ENCODE measurements at places on chromosomes 2 and 18.

- no peak for DNase-seq
Measured at GRCh38 chr2:239223310-239224198, 177.3 kb downstream of the HDAC4 start.

DNA sequence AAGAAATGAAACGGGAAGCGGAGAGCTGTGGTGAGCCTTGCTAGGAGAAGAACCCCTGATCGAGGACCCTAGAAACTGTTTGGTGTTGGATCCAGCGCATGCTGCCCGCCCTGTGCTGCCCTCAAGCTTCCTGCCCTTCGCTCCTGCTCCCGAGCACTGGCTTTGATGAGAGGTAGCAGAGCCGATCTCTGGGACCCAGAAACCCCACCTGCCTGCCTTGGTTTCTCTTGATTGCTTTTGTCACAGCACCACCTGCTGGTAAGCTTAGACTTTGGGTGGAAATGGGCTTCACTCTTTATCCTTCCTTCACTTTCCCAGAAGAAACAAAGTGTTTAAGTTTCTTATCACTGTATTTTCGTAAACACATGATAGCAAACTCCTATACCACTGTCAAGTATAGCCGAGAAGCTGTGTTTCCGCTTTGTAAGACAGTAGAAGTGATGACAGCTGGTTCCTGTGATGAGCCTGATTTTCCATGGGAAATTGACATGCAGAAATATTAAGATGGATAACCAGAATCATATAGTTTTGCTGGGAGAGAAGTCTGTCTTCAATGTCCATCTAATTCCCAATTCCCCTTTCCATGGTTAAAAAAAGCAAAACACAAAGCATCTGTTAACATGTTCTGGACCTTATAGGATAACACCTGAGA is 267.4 kb downstream of the PHLPP1 start:
- peak; percentile 41 for DNase-seq

- no peak for DNase-seq
Measured at GRCh38 chr2:73935641-73936040, 9.0 kb downstream of the DGUOK start.

DNA sequence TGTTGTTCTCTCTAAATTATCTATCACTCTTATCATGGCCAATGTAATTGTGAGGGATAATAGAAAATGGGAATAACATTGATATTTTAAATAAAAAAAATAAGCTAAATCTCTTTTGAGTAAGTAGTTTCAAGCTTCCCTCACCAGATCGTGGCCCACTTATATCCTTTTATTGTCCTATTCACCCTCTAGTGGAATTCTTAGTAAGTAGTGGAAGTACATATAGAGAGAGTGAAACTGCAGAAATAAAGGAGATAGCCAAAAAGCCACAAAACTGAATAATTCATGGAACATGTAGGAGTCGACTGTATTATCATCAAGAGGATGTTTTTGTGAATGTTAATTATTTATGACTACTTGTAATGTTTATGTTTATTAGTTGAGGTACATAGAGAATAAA is 66.1 kb upstream of the DTNA start:
- DNase-seq = no peak

DNA sequence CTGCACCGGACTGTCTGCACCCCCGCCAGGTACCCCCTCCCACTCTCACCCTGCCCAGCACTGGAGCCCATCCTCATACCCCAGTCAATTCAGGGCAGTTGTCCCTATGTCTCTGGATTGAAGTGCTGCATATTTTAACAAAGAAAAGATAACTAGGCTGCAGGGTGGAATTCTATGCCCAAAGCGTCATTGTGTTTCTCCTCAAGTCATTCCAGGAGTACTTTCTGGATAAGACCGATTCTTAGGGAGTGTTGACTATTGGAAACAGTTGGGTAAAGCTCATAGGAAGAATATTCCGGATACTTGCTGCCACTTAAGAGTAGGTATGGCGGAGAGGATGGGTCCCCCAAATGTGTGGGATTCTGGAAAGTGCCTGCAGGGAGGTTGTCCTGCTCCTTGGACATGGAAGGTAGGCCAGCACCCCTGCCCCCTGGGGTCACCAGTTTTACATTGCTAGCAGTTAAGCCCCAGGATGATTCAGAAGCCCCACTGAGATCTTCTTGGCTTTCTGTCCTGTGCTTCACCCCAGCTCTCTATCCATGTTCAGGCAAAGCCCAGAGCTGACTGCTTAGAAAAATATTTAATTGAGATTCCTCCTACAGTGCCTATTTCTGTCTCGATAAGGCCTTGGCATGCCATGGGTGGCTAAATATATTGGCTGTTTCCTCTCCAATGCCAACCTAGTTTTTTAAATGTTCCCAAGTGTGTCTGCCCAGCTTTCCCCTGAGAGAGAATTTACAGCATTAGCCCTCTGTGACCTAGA is 48.2 kb downstream of the RPL37A start:
- DNase-seq = no peak

DNA sequence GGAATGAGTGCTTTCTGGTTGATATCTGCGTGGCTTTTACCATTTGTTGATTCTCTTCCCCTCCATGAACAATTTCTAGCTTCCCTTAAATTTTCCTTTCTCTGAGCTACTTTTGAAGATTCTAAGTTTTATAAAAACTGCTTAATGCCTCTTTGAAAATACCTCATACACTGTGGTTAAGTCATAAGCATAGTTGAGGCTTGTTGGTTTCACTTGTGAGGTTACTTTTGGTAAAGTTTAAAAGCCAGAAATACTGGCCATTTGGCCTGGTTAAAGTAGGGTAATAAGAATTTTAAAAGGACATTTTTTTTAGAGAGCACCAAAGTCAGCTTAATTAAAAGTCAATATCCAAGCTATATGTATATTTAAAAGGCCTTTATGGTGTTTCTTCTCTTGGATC is 21.3 kb upstream of the CAPN13 start:
- DNase-seq = no peak
